Fibroblast of skin of left biceps (primary cell): ENCODE measurements at places on chromosomes 3 and 15.

DNA sequence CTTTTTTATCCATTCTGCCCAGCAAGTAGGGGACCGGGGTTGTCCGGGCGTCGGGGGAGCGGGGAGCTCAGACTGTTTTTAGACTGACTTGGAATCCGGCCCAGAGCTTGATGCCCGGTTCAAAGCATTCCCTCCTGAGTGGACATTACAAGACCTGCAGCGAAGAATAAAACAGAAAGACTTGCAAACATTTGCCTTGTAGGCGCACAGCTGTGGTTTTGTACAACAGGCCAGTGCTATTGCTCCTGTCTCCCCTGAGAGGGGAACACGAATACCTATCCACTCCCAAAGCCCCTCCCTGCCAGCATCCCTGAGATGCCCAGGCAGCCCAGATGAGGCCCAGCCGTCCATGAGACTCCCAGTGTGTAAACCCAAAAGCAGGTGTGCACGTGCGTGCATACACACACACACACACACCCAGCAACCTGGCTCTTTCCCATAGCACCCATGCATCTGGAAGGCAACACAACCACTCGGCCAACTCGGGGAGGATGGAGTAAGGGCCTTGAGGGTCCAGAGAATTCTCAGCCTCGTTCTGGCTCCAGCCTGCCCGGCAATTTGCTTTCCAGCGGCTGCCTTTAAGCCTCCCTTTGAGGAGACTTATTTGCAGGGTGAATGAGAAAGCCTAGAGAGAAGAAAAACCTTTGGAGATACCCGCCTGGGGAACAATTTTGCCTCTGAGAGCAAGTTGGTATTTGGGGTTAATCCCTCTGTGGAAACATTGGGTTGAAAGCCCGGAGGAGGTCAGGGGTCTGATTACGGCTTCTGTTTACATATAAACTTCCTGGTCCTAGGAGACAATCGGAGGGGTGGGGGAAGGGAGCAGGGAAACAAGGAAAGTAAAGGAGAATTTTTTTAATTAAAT is 161.0 kb upstream of the HES1 start:
- DNase-seq = no peak

DNA sequence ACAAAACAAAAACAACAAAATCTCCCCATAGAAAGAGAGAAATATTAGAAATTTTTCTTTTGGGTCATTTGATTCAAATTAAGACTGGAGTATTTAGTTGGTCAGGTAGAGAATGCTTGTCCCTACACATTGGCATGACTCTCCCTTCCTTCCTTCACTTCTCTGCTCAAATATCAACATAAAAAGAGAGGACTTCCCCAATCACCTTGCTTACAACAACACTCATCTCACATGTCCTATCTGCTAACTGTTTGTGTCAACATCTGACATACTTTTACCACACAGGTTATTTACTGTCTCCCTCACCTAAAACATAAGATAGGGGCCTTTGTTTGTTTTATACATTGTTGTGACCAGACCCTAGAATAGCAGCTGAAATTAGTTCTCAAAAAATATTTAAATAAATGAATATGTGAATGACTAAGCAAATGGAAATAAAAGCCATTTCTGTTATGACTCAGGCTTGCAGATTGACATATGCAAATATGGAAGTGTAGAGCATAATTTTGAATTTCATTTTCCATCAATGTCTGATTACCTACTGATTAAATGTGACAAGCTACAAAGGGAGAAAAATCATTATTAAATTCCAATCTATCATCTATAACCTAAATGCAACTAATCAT is 304.8 kb downstream of the CTNNB1 start:
- no peak for DNase-seq

GRCh38 chr15:63800241-63800640 is 33.5 kb downstream of the HERC1 start:
- no peak for DNase-seq

GRCh38 chr3:109853077-109853731 is 515.9 kb upstream of the DPPA4 start:
- no peak for DNase-seq

DNA sequence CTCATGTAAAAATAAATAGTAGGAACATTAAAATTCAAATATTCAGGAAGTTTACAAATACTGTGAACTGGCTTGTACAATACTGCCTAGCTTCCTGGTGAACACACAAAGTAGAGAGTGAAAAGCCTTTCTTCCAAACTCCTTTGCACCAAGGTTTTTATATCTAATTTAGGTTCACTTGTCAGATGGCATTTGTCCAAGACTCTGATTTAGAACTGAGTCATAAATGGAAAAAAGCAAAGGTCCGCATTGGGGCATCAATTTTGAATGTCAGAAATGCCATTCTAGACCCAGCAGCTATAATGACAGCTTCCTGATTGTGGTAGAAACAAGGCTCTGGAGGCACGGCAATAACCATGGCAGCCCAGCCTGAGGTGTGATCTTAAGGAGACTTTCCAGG is 160.7 kb downstream of the PDE8A start:
- no peak for DNase-seq

- DNase-seq = no peak
Observed at GRCh38 chr15:62752657-62753517, 289.7 kb upstream of the TPM1 start.

- no peak for DNase-seq
Observed at GRCh38 chr15:38702178-38702912, 137.7 kb upstream of the RASGRP1 start.

GRCh38 chr3:136819731-136820679 is 1.1 kb downstream of the SLC35G2 start:
- no peak for DNase-seq

DNA sequence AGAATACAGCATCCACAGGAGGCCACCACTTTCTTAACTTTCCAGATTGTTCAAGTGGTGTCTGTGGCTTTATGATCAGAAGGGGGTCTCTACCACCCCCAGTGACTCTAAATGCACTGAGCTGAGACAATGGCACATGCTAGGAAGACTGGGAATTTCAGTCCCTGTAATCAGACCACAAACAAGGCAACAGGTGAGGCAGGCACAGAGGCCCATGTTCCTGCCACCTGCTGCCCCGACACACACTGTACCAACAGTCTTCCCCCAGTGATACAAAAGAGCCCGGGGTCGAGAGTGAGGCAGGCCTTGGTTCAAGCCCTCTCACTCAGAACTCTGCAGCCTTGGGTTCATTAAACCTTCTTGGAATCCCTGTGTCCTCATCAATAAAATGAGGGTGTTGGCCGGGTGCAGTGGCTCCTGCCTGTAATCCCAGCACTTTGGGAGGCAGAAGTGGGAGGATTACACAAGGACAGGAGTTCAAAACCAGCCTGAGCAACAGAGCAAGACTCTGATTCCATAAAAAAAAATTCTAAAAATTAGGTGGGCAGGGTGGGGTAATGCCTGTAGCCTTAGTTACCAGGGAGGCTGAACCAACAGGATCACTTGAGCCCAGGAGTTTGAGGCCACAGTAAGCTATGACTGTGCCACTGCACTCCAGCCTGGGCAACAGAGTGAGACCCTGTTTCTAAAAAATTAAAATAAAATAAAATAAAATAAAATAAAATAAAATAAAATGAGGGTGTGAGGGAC is 55.8 kb downstream of the ADCY5 start:
- DNase-seq = no peak

DNA sequence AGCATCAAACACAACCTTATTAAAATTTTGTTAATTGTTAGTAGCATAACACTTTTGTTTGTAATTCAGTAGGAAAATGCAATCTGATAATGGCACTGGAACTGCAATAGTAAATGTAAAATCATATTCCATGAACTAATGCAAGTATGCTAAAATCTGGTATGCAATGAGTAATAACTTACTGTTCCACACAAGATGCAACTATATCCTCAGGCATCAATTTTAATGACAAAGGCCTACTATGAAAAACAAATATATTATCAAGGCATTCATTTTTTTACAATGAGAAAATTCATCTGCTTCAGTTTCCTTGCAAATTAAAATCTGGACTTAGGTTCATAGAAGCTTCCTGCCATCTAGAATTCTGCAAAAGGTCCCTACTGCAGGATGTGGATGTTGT is 1.4 kb upstream of the NSMCE3 start:
- DNase-seq = no peak

GRCh38 chr15:79769069-79769481 is 127.7 kb downstream of the MTHFS start:
- no peak for DNase-seq

DNA sequence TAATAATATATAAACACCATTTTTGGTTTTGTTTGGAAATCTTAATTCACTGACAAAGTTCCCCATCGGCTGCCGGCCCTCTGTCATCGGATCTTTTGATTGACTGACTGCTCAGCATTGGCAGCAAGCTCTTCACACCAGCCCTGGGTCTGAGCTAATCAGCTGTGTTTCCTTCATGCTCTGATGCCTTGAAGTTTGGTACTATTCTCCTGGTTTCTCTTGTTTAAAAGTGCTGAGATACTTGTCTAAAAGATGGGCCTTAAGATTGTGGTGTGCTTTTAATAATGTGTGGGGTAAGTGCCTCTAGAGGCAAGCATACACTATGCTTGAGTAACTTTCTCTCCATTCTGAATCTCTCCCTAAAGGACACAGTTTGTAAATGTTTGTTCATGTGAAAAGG is 415.5 kb upstream of the TPRG1 start:
- no peak for DNase-seq

GRCh38 chr3:31495971-31496665 is 36.6 kb upstream of the STT3B start:
- no peak for DNase-seq

DNA sequence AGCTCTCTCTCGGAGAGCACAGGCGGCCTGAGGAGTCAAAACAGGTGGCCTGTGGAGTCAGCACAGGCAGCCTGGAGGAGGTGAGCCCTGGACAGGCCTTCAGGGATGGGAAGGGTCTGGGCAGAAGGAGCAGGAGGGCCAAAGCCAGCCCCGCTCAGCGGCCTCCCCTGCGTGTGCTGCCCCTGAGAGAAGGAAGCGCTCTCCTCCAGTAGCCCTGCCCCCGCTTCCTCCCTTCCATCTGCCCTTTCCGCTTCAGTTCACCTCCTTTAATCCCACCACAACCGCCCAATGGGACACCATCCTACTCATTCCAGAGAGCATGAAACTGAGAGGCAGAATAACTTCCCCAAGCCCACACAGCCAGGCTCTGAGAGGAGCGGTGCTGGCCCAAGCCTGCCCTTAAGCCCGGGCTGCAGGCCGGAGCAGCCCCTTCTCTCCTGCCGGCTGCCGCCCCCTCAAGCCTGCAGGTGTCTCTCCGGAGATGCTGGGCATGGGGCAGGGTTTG is 3.2 kb upstream of the NR2E3 start:
- no peak for DNase-seq

- DNase-seq = peak; percentile 44
Observed at GRCh38 chr15:98776607-98777281, 128.4 kb downstream of the IGF1R start.

DNA sequence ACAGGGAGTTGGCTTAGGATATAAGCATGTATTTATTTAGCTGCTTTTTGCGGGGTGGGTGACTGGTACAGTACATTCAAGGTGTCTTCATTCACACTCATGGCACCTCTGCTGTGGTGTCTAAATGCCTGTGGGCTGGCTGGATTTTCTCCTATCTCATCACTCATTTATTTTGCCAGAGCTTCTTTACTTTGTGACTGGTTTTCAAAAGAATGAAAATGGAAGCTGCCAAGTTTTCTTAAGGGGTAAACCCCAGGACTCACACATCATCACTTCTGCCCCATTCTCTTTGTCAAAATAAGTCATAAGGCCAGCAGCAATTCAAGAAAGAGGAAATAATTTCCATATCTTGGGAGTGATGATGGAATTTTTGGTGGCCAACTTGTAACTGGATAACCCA is 493.4 kb upstream of the ALCAM start:
- DNase-seq = peak; percentile 23

DNA sequence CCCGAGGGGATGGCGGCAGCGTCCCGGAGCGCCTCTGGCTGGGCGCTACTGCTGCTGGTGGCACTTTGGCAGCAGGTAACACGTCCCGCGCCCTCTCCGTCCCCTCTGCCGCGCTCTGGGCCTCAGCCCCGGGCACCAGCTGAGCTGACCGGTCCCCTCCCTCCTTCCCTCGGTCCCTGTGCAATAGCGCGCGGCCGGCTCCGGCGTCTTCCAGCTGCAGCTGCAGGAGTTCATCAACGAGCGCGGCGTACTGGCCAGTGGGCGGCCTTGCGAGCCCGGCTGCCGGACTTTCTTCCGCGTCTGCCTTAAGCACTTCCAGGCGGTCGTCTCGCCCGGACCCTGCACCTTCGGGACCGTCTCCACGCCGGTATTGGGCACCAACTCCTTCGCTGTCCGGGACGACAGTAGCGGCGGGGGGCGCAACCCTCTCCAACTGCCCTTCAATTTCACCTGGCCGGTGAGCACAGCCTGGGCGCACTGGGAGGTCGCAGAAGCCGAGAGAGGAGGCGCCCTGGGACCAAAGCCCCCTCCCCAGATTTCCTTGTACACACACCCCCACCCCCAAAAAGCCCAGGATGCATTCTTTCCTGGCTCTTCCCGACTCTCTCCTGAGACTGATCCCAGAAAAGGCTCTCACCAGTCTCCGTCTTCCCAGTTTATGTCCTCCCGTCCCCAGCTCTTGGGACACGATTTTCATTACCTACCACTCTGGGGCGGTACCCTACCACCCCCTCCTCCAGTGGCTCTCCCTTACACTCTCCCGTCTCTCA is 705 bp downstream of the DLL4 start:
- no peak for DNase-seq

DNA sequence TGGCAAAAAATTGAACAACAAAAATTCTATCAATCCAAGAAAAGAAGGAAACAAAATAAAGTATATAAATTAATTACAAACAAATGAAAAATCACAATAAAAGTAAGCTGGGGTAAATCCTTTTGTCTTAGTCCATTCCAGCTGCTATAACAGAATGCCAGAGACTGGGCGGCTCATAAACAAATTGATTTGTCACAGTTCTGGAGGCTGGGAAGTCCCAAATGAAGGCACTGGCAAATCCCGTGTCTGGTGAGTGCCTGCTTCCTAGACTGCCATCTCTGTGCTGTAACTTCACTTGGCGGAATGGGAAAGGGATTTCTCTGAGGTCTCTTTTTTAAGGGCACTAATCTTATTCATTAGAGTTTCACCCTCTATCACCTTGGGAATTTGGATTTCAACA is 53.6 kb upstream of the RPL35A start:
- no peak for DNase-seq

DNA sequence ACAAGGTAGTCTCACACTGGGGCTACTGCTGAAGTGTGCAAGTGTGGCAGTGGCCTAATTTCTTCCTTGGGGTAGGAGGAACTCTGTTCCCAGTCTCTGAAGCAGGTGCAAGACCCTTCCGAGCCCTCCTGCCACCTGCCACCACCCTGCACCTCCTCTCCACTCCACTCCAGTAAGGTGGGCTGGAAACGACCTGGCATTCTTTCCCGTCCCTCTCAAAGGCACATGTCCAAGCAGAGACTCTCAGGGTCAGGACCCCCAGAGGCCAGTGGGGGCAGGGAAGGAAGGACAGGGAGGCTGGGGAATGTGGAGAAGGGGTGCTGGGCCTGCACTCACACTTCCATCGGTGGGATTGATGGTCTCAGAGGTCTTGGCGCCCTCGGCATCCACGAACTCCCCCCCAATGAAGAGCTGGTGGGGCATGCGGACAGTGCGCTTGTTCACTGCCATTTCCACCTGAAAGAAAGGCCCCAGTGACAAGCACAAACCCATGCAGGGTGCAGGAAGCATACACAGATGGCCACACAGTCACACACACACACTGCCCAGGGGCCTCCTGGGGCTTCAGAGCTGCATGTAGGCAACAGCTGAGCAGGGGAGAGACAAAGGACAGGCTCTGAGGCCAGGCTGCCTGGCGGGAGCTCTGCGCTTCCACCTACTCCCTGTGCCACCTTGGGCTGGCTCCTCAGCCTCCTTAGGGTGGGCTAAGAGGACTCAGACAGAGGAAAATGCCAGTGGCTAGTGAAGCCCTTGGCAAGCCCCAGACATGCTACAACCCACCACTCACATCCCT is 43.8 kb downstream of the ALDH1L1 start:
- DNase-seq = no peak

- DNase-seq = no peak
Observed at GRCh38 chr3:194539498-194539897, 52.7 kb upstream of the ATP13A3 start.
